Sigmoid colon (tissue), 7 donors: ENCODE measurements at places on chromosomes 3 and 15. TPM values are rescaled to one million over a fixed set of nuclear protein-coding genes. Genes with fewer than 3 reads are reported as not detected.

ACKR2 gene
- total RNA-seq: 1.9 TPM

CCR8 gene
- total RNA-seq: not detected

- DNase-seq: no peak
Measured at GRCh38 chr15:71290002-71290401, 174.7 kb downstream of the THSD4 start.

RASGRP1 gene
- not detected for total RNA-seq

- DNase-seq: no peak
Measured at GRCh38 chr3:56923526-56924224, 121.9 kb upstream of the ARHGEF3 start.

GRCh38 chr3:192187485-192188051, 539.8 kb downstream of the FGF12 start:
- no peak for DNase-seq

GRCh38 chr3:191378142-191378812, 48.0 kb upstream of the UTS2B start:
- DNase-seq: no peak
